ENCODE measurements at places on chromosomes 6 and 20.

DNA sequence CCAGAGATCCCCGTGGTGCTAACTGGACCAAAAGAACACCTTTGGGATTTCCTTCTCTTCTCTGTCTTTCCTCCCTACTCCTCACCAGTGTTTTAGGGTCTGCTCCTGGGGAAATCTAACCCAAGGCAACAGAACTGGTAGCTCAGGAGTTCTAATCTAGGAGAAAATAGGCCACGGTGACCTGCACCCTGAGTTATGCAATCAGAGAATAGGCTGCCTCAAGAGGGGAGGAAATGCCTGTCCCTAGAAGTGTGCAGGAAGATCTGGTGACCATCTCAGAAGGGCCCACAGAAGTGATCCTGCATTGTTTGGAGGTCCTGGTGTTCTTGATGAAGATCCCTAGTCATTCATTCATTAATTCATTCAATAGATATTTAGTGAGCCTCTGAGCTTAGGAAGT lies 3.4 kb downstream of the ETV7 start:
- no peak for DNase-seq

DNA sequence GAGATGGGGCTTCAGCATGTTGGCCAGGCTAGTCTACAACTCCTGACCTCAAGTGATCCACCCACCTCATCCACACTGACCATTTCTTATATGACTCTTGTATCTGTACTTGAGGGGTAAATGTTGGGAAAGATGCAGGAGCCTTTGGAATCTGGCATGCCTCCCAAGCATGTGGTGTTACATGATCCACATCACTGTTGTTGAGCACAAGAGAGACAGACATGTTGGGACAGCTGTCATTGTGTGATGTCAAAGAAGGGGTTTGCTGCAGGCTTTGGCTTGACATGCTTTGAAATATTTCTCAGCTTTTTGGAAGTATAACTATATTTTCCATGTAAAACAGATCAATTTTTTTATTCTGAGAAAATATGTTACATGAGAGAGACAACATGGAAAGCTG lies 139.9 kb downstream of the MOXD1 start:
- no peak for DNase-seq

DNA sequence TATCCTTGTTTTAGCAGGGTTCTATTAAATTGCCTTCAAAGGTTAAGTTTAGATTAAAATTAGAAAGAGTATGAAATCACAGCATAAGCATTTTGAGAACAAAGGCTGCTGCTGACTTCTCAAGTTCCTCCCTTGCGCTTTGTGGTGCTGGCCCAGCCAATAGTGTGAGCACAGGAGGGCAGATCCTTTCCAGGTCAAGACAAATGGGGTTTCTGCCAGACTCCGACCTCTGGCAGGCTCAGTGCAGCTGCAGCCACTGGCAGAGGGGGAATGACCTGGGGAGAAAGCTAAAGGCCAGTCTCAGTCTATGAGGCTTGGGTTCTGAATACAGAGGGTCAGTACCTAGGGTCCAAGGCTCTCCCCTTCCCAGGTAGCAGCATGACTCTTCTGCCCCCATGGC lies 27.0 kb downstream of the CLIC5 start:
- no peak for DNase-seq

DNA sequence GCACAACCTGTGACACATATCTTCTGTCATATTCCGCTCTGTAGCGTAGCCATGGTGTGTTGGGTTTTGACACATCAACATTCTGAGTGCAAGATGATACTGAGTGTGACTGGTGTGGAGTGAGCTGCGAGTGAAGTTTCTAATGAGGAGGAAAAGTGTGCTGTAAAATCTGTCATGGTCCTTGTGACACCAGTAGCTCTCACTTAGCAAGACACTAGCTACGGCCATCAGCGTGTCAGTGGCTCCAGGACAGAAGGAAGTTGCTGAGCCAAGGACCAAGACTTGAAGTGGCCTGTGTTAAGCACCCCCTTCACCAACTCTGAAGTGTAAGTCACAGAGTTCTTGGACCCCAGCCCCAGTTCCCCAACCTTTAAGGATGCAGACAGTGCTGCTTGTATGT lies 72.1 kb downstream of the TSHZ2 start:
- DNase-seq = no peak

- no peak for DNase-seq
These were observed 100.6 kb downstream of the KCNB1 start for GRCh38 chr20:49381558-49382493.

- DNase-seq = peak; percentile 51
These were observed 3.8 kb downstream of the PREX1 start for GRCh38 chr20:48823960-48824498.

GRCh38 chr6:161949531-161949930 lies 675.7 kb upstream of the AGPAT4 start:
- DNase-seq = no peak

DNA sequence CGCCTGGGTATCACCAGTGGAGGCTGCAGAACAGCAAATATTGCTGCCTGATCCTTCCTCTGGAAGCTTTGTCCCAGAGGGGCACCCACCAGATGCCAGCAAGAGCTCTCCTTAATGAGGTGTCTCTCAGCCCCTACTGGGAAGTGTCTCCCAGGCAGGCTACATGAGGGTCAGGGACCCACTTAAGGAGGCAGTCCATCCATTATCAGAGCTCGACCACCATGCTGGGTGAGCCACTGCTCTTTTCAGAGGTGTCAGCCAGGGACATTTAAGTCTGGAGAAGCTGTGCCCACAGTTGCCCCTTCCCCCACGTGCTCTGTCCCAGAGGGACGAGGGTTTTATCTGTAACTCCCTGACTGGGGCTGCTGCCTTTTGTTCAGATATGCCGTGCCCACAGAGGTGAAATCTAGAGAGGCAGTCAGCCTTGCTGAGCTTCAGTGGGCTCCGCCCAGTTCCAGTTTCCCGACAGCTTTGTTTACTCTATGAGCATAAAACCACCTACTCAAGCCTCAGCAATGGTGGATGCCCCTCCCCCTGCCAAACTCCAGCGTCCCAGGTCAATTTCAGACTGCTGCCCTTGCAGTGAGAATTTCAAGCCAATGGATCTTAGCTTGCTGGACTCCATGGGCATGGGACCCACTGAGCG lies 25.9 kb upstream of the AIG1 start:
- DNase-seq = no peak

DNA sequence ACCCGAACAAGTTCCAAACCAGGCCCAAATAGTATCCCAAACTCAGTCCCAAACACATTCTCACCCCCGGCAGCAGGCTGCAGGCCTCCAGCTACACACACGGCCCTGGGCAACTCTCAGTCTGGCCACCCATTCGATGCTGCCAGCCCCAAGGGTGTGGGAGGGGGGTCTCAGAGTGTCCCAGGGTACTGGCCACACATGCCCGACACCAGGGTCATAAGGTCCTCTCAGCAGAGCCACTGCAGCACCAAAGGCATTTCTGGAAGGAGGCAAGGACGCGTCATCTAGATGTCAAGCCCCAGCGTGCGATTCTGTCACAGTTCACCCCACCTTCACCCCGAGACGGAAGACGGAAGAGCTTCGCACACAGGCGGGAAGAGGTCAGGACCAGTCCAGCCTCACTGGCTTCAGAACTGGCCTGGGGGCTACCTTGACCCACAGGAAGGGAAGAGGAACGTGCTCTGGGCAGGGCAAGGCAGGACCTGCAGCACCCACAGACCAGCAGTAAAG lies 9.5 kb downstream of the MYL9 start:
- no peak for DNase-seq

DNA sequence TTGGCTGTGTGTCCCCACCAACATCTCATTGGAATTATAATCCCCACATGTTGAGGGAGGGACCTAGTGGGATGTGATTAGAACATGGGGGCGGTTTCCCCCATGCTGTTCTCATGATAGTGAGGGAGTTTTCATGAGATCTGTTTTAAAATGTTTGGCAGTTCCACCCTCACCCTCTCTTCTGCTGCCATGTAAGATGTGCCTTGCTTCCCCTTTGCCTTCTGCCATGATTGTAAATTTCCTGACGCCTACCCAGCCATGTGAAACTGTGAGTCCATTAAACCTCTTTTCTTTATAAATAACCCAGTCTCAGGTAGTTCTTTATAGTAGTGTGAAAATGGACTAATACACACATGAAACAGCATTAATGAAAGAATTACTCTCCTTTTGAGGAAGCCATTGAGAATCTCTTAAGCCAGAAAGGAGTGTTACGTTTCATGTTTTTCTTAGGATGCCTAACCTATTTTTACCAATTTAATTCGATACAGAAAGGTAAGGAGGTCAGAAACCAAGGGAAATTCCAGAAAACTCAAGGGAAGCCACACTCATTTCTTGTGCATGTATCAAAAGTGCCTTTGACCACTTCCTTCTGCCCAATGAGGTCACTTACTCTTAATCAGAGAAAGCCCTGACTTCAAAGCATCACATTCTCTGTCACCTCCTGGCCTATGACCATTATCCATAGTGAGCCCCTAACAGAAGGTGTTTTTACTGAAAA lies 24.7 kb upstream of the HINT3 start:
- DNase-seq = no peak

GRCh38 chr6:156423829-156424228 lies 353.3 kb upstream of the ARID1B start:
- DNase-seq = no peak

GRCh38 chr6:25889877-25890853 lies 16.1 kb upstream of the SLC17A3 start:
- DNase-seq = no peak

- no peak for DNase-seq
These were observed 93.9 kb upstream of the HEY2 start for GRCh38 chr6:125655511-125655910.

DNA sequence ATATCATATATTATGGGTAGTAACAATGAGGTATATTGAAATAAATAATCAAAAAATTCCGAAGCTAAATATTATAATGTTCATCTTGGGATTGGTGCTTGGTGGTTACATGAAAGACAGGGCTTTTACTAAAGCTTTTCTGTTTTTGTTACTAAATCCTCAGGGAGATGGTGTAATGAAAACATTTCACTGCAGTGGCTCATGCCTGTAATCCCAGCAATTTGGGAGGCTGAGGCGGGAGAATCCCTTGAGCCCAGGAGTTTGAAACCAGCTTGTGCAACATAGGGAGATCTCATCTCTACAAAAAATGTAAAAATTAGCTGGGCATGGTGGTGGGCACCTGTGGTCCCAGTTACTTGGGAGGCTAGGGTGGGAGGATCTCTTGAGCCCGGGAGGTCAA lies 42.9 kb downstream of the AFG1L start:
- DNase-seq = no peak

- no peak for DNase-seq
These were observed 309.3 kb downstream of the PRL start for GRCh38 chr6:21987501-21987957.

DNA sequence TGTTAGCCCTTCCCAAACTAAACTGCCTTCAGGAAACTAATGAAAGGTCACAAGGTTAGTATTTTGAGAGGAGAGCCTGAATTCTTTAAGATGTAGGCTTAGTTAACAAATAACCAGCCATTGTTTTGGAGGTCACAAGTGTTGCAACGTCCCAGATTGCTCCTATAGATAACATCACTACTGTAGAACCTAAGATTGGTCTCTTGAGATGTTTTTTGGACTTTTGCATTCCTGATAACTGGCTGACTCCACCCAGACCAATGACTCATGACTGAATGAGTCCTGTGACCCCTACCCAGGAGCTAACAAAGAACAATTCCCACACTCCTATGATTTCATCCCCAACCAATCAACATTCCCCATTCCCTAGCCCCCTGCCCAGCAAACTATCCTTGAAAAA lies 178.8 kb downstream of the SCP2D1 start:
- no peak for DNase-seq

GRCh38 chr6:41779788-41780550 lies at the start of gene FRS3:
Gene FRS3, minus strand, starts transcription at chr6:41779900. Its CDS starts 2,913 bp downstream, at chr6:41776987.
- DNase-seq = peak; percentile 98

DNA sequence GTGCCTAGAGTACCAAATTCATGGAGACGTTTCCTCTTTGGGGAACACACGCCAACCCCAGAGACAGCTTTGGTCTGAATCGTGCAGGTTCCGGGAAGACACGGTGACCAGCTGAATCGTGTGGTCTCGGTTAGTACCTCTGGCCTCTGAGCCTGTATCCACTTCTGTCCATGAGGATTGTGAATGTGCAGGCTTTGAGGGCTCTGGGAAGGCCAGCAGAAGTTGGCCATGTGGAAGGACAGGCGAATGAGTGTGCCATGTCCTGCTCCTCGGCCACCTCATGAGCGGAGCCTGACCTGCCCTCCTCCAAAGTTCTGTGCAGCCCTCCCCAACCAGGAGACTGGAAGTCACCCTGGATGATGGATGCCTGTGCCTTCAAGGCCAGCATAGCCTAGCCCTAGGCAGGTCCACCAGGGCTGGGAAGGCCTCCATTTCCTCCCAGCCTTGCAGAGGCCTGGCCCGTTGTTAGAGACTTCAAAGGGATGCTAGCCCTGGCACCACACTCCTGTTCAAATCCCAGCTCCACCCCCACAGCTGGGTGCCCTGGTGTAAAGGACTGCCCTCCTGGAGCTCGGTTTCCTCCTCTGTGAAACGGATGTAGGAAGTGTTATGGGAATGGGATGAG lies 1.7 kb upstream of the TMEM74B start:
- no peak for DNase-seq

- DNase-seq = no peak
These were observed 463.9 kb upstream of the JARID2 start for GRCh38 chr6:14781772-14782525.

DNA sequence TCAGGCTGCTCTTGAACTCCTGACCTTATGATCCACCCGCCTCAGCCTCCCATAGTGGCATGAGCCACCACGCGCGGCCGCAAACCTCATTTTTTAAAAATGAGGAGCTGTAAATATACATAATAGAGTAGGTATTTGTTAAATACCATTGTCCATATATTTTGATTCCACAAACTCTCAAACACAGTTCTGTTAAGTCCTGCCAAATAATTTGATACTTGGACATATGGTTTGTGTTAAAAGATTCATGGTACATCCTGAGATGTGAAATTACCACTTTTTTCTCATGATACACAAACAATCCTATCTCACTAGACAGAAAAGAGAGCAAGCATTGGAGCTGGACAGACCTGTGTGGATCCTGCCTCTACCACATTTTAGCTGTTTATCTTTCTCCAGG lies 334.1 kb upstream of the KCNQ5 start:
- DNase-seq = no peak

DNA sequence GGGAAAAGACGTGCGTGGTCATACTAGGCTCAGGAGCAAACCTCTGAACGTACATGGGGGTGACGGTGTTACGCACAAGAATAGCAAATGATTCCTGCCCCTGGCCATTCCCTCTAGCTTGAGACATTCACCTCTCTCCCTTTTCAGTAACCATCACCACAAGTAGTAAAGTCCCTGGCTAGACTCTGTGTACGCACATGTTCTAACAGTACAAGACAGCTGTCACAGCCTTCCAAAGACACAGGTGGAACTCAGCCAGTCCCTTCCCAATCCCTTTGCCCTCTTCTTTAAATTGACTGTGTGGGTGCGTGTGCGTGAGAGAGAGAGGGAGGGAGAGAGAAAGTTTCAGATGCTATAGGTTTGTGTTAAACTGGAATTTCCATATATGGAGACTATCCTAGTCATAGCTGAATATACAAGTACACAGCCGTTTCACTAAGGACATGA lies 67.3 kb downstream of the LY86 start:
- no peak for DNase-seq

DNA sequence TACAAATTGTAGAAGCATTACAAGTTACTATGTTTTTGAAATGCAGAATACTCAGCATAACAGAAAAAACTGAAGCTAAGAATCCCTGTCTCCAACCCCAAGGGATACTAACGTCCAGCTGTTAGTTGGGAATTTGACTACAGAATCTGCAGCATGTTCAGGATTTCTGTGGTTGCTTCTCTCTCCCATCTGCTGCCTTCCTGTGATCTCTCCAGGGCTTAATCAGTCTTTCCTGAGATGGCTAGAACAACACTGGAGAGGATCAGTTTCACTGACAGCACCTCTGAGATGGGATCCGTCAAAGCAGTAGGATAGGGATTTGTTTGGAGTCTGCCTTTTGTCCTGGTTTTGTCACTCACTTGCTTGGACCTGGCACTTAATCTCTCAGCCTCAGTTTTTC lies 73.3 kb upstream of the NUP153 start:
- no peak for DNase-seq
